Gastroesophageal sphincter (tissue), 4 donors: ENCODE measurements at places on chromosomes 1 and 21.

DNA sequence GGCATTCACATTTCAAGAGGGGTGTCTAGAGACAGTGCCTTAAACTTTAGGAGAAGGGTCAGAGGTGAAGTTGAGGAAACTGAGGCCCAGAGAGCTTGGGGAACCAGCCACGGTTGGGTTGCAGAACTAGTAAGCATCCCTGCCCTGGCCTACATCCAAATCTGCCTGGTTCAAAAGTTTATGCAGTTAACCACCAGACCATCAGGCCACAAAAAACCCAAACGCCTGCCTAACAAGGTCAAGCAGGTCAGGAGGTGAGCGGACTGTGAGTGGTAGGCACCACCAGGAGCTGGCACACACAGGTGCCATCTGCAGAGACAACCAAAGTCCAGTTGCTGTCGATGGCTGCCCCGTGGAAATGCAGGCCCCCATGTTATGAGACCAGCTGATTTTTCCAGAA, 51.2 kb downstream of the FBXO2 start:
- ATAC-seq: no peak

DNA sequence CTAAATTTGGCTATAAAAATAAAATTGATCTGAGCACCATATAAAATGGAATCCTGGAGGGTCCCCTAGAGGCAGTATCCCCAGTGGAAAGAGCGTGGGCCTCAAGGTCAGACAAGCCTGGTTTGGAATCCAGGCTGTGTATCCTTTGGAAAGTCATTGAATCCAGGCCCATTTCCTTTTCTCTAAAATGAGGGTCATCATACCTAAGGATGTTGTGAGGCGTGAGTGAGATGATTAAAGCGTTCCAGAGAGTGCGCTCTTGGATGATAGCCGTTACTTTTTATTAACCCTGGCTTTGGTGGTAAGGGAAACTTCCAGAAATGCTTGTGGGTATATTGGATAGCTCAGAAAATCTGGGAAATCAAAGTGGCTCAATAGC, 683 bp upstream of the ZNF436 start:
- no peak for ATAC-seq

DNA sequence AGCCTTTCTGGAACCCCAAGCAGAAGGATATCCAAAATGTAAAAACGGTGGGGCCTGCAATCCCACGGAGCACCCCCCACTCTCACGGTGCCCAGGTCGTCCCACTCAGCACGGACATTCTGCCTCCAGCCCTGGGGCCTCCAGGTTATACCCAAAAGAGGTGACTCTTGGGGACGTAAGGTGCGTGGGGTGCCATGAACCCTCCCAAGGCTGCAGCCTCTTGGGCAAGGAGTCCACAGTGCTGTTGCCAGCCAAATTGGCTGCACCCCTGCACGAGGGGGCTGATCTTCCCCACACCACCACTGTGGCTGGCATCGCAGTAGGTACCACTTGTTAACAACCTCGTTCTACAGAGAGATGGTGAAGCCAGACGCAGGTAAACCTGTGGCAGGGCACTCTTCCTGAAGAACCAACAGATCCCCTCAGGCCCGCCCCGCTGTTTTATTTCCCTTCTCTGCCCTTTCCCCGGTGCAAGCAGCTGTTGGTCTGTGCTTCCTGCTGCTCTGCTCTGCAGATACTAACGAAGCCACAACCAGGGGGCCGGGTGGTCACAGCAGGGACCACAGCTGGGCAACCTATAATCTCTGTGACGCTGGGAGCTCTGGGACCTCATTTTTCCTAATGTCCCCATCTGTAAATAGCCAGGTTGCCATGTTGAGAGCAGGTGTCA, 8.7 kb downstream of the TFF3 start:
- no peak for ATAC-seq

DNA sequence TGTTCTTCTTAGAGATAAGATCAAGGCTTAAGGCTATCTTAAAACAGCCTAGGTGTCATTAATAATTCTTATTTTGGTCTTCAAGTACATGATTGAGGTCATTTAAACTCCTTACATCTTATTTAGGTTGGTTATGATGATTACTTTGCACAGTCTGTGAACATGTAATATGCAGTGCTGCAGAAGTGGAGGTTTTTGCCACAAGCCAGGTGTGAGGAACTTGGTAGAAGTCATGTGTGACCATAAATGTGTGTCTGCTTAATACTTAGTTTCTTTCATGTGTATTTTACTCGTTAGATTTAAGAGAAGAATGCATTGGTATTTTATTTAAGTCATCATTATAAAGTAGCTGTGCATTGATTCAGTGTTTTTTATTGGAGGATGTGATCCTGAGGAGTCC, 10.1 kb downstream of the ATG4C start:
- ATAC-seq: no peak

DNA sequence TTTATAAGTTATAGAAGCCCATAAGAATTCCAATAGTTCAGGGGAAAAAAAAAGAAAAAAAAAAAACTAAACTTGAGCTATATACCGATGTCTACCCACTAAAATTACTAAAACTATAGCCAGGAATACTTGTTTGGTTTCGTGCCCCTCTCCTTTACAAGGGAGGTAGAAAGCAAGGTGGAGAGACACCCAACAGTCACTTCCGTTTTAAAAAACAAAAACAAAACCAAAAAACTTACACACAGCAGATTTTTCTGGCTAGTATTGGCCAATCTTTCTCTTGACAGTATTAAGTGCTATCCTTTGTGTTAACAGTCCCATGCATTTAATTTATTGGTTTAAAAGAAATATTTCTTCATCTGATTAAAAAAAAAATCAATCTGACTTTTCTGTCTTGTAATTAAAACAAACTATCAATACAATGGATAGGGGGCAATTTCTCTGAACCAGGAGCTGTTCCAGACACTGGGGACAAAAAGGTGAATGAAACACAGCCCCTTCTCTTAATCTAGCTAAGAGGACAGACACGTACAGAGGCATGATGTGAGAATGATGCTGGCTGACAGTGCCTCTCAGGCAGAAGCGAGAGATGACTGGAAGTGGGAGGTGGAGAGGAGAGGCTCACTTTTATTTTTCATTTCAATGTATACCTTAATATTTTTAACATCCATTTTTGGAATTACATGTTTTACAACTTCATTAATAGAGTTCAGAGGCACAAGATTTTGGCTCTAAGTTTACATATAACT, 214.8 kb downstream of the RERE start:
- no peak for ATAC-seq

GRCh38 chr21:43012596-43012995, 38.2 kb downstream of the PKNOX1 start:
- no peak for ATAC-seq

GRCh38 chr21:34771512-34772028, 102.8 kb downstream of the CLIC6 start:
- ATAC-seq: no peak

GRCh38 chr1:21579791-21580190, 70.6 kb downstream of the ALPL start:
- ATAC-seq: no peak

DNA sequence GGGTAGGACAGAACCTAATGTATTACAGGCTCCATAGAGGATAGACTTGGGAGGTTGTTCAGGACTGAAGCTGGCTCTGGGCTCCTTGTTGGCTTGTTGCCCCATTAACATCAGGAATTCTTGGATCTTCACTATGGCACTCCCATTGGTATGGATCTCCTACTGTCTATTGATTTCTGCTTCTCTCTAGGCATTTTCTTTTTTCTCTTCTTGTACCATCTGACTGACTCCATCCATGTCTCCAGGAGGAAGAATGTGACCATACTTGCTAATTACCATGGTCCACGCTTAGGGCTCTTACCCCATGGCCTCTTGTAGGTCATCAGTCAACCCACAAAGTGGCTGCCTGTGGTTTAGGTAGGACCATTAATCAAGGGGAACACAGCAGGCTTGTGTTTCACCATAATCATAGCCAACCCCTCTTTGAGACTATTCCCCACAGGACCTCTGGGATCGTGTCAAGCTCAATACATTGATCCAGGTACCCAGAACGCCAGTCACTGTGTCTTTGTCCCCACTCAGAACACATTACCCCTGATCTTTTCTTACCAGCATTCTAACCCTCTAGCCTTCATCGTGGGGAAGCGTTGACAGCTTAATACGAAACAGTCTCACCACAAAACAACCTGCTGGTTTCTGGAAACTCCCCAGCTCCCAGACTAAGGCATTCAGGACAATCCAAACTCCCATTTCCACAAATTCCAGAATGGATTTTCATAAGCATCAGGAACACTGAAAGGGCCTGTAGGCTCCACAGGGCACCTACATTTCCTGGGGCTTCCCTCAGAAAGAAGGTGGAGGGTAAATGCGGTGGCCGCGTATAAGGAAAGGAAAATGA, 97.1 kb downstream of the ETS2 start:
- ATAC-seq: no peak
